ENCODE measurements at places on chromosomes 13 and 19.

DNA sequence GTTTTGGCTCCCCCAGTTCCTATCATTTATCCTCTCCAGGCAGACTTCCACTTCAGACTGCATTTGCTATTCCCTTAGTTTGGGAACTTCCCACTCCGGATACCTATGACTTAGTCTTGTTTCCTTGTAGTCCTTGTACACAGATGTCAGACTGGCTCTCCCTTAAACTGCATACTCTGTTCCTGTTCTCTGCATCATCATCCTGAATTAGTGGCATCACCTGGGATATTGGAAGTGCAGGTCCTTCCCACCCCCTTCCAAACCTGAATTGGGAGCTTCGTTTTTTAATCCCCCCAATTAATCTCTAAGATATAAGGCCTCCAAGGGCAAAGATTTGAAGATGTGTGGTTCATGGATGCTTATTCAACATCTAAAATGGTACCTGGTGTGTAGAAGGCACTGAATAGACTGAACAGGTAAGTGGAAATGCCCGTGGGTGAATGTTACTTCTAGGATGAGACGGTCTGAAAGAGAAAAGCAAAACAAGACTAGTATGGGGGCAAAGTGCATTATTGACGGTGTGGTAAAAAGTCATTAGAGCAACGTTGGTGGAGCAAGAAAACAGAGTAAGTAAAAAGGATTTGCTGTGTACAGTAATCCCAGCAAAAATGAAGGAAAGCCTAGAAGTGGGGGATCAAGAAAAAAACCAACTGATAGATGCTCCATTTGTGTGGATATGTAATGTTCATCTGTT is 9.6 kb downstream of the MIR17HG start:
- no peak for DNase-seq

DNA sequence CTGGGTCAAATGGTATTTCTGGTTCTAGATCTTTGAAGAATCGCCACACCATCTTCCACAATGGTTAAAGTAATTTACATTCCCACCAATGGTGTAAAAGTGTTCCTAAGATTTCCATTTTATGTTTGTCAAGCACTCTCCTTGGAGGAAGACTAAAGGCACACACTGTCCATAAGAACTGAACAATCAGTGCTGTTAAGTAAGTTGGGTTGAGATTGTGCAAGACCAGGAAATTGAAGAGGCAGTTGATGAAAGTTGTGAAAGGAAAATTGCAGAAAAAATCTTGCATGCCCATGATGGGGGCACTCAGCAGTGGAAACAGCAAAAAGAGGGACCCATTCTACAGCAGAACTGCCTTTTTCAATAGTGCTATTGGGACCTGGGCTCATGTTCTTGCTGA is 323.6 kb downstream of the DLEU7 start:
- no peak for DNase-seq

- no peak for DNase-seq
Observed at GRCh38 chr13:24700539-24700938, 20.3 kb downstream of the ATP12A start.

DNA sequence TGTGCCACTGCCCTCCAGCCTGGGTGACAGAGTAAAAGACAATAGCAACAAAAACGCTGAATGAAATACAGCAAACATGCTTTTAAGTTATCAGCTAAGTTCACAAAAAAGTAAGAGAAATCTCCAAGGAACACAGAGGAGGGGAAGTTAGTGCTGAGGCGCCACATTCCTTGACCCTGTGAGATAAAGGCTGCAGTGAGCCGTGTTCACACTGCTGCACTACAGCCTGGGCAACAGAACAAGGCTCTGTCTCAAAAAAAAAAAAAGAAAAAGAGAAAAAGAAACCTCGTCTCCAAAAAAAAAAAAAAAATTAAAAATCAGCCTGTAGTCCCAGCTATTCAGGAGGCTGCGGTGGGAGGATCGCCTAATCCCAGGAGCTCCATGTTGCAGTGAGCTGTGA is 16.3 kb upstream of the DOCK6 start:
- no peak for DNase-seq

- peak; percentile 68 for DNase-seq
Observed at GRCh38 chr13:46893798-46894560, 2.9 kb downstream of the HTR2A start.

DNA sequence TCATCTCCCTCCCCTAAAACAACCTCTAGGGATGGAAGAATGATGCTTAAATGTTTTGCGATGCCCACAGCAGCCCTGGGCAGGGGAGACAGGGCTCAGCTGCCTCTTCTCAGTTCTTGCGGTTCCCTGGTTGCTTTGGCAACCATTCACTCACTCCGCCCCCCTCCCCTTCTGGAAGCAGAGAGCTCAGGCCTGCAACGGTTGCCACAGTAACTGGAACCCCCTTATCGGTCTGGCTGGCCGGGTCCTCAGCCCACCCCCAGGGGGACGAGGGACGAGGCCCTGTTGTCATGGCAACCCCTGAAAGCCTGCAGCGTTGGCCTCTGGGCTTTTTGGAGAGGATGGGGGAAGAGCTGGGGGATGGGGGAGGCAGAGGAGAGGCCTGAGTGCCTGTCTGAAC is 19.5 kb downstream of the NOVA2 start:
- DNase-seq: no peak

DNA sequence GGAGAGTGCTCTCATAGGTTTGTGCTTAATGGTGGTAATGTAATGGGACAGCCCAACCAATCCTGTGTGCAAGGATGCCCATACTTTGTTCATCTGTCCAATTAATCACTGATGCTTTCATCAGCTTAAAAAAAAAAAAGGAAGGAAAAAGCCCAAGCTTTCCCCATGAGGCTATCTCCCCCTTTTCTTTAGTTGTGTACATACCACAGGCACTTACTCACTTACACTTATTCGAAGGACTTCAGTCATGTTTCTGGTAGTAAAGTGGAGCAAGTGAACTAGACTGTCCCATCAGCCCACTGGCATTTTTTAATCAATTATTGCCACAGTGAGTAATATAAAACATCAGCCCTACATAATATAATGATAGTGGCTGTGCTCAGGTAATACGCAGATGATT is 183.5 kb upstream of the UFM1 start:
- DNase-seq: no peak

- DNase-seq: no peak
Observed at GRCh38 chr13:42011601-42012350, 36.7 kb upstream of the DGKH start.

- no peak for DNase-seq
Observed at GRCh38 chr13:50577806-50578205, 265.7 kb downstream of the DLEU7 start.

GRCh38 chr13:29484796-29485195 is 110.7 kb downstream of the SLC7A1 start:
- no peak for DNase-seq

DNA sequence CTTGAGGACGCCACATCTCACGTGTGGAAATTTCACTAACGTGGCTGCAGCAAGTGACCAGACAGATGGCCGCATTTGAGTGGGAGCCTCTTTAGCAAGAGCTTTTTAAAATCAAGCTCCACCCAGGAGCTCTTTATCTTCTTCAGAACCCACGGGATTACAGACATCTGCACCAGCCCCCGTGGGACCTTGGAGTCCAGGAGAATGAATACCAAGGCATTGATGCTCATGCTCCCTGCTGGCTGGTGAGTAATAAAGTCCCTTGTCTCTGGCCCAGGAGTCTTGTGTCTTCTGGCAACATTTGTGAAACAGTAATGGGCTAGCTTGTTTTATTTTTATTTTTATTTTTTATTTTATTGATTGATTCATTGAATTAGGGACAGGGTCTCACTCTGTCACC is 64.4 kb downstream of the TRPM4 start:
- no peak for DNase-seq

GRCh38 chr19:19591133-19591825 is 27.2 kb downstream of the PBX4 start:
- DNase-seq: peak; percentile 91

DNA sequence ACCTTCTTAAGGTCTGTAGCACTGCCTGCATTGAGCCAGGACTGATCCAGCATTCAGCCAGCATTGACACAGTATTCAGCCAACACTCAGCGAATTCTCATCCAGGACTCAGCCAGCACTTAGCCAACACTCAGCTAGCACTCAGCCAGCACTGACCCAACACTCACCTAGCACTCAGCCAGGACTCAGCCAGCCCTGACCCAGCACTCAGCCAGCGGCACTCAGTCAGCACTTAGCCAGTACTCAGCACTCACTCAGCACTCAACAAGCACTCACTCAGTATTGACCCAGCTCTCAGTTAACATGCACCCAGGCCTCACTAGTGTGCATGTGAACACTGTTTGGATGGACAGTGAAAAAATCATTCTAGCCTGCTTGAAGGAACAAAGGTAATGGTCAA is 55.0 kb downstream of the TSHZ3 start:
- DNase-seq: no peak

DNA sequence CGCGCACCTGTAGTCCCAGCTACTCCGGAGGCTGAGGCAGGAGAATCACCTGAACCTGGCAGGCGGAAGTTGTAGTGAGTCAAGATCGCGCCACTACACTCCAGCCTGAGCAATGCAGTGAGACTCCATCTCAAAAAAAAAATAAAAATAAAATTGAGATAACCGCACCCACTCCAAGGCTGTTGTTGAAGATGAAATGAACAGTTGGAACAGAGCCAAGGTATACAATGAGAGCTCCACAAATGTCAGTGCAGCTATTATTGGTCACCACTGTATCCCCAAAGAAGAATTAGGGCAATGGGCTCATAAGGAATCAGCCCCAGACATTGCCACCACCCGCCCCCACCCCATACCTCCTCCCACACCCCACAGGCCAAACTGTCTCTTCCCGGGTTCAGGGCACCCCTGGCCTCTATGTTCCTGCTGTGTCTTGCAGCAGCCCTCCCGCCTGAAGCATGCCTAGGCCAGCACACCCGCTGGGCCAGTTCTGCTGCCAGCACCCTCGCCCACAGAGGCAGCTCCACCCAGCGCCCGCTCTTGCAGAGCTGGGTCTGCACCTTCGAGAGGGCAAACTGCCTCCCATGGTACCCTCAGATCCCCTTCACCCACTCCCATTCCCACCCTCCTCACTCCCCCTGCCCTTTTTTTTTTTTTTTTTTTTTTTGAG is 3.5 kb upstream of the S1PR5 start:
- no peak for DNase-seq

DNA sequence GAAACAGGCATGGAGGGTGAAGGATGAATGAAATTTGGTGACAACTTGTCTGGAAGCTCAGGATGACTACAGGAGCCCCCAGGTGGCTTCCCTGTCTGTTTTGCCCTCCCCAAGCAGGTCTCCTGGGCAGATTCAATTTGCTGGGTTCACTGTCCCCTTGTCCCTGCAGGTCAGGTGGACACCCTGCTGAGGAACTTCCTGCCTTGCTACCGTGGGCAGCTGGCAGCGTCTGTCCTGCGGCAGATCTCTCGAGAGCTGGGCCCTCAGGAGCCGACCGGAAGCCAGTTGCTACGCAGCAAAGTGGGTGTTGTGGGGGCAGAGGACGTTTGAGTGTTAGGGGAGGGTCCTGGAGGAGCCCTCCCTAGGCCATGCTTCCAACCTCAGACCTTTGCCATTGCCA is 19.1 kb downstream of the PGLS start:
- peak; percentile 87 for DNase-seq

DNA sequence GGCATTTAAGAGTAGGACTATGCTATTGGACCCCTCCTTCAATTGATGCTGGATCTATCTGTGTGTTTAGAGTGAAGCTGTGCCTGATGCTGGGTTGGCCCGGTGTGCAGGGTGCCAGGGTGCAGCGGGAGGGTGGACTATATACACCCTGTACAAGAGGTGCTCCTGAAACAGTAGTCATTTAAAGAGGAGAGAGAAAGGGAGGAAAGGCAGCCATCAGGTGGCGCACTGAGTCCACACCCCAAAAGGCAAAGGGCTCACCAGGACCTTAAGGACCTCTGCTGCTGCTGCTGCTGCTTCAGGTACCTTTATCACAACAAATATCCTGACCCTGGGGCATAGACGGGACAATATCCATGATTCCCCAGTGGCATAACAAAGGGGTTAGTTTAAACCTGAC is 39.4 kb downstream of the ZNF136 start:
- peak; percentile 52 for DNase-seq

DNA sequence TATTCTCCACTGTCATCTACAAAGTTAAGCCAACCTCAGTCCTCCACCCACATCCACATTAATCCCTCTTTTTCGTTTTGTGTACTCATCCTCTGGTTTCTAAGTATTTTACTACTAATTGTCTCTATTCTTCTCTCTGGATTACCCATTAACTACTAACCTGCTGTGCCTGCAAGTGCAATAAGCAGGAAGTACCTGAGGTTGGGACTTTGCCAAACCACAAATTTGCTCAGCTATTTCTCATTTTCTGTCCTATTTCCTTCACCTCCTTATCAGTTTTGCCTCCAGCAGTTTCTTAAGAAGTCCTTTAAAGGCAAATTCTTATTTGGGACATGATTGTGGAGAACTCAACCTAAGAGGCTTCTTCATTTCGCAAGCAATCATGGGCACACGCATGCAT is 1708.9 kb downstream of the SLITRK5 start:
- peak; percentile 9 for DNase-seq

GRCh38 chr13:77692746-77693448 is 4.6 kb upstream of the SLAIN1 start:
- no peak for DNase-seq

- DNase-seq: no peak
Observed at GRCh38 chr13:51819544-51819943, 15.6 kb upstream of the DHRS12 start.

- peak; percentile 58 for DNase-seq
Observed at GRCh38 chr19:14505488-14506239, 9.7 kb upstream of the GIPC1 start.

GRCh38 chr19:38441657-38442348 is 8.3 kb downstream of the RYR1 start:
- peak; percentile 46 for DNase-seq

GRCh38 chr19:40235238-40236025 is 8.9 kb upstream of the CCNP start:
- no peak for DNase-seq

GRCh38 chr13:80817979-80818378 is 477.1 kb upstream of the SPRY2 start:
- DNase-seq: no peak

- peak; percentile 13 for DNase-seq
Observed at GRCh38 chr19:41995959-41996797, 2.1 kb upstream of the ATP1A3 start.

DNA sequence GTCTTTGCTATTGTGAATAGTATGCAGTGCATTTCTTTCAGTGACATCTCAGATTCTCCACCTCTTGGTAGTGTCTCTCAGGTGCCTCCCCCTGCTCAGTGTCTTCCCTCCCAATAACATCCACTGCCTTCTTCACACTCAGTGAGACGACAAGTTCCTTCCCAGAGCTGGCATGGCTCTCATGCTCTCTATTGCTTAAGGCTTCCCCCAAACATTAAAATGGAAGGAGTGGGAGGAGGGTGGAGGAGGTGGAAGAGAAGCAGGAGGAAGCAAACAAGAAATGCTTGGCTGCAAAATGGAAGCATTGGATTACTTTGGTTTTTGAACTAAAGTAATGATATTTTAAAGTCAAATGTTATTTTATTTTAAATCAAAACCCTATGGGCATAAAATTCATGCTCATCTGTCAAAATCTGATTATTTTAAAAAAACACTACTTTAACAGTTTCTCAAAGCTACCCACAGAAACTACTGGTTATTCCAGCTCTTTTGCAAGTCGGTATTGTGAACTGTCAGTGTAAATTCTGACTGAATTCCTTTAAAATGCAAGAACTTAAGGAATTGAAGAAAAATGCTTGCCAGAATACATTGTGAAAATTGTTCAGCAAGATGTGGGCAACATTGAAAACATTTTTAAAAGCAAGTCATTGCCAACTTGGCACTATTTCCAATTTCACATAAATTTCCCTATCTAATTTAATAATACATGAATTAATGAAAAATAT is 727.6 kb upstream of the ARGLU1 start:
- no peak for DNase-seq

GRCh38 chr13:76677043-76677442 is 209.2 kb downstream of the KCTD12 start:
- DNase-seq: no peak

Measured in NB4 (cell line).